ENCODE measurements at places on chromosomes 11 and 22.

DNA sequence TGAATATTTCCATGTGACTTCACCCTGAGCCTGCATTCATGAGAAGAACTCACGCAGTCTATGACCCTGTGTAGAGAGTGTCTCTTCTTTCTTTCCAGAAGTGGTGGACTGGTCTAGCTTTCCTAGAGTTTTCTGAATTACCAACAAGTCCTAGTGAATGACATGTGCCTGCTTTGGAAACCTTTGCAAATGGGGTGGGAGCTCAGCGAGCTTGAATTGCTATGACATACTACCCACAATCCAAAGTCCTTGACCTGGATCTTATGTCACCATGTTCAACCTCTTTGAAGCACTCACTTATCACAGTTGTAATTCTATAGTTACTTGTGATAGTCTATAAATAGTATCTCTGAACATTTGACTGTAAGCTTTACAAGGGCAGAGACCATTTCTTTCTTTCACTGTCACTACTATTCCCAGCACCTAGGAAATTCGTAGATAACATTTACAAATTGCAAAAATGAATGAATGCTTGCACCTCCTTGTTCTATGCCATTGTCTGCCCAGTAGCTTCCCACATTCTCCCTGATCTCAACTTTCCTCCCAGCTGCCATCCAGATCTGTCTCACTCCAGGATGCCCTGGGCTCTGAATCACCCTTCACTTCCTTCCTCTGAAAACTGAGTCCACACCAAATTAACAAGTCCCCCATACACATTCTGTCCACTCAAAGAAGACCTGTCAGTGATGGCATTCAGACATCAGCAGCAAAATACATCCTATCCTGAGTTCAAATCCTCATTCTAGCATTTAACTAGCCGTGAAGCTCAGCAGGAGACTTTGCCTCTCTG, 201.9 kb upstream of the SESN3 start:
- DNase-seq = no peak

DNA sequence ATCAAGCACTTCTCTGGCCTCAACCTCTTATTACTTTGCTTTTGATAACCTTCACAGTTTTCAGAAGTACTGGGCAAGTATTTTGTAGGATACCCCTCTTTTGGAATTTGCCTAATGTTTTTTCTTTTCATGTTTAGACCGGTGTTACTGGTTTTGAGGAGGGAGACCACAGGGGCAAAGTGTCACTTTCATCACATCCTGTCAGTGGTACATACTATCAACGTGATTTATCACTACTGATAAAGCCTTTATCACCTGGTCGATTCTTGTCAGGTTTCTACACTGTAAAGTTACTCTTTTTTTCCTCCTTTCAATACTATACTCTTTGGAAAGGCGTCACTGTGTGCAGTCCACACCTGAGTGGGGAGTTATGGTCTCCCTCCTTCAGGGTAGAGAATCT, 26.7 kb downstream of the QSER1 start:
- no peak for DNase-seq

- DNase-seq = no peak
Observed at GRCh38 chr11:127073621-127074020, 73.1 kb upstream of the KIRREL3 start.

DNA sequence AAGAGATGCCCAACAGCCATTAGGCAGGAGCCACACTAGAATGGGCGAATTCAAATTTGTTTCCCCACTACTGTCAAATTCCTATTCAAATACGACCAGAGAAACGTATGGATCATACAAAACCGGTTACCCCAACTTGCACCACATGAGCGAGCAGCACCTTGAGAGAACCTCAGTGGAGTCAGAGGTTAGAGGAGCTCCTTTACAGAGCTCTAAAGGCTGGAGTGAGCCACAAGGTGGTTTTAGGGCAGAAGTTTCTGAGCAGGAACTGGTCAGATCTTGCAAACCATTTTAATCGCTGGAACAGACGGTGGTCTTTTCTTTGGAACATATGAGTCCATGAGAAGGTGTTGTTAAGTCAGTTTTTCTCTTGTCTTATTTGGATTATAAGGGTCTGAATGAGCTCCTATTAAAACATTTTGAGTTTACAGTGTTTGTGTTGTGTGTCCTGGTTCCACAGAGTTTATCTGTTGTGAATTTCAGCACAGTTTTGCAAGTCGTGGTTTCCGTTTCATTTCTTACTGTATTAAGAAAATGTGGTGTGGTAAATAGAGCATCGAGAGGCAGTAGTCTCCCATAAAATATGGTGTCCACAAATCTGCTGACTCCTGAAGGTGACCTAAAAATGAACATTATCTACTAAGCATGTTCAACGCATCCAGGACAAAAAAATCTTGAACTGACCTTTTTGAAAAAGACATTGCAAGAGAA, 471.7 kb downstream of the NTM start:
- no peak for DNase-seq

- DNase-seq = no peak
Observed at GRCh38 chr11:110374921-110375320, 54.8 kb upstream of the FDX1 start.

DNA sequence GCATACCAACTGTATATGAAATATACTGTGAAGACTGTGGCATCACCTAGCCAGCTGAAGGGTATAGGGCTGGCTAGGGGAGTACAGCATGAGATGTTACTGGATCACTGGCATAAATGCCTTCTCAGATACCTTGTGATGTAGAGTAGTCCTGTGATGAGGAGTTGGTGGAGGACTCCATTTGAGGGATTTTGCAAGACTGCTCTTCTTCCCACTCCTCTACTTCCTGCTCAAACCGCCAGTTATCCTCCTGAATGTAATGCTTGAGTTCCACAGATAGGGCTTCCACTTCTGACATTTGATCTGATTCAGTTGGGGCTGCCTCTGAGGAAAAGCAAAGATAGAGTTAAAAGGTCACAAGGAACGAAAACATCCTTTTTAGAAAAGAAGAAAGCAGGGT, 29.3 kb downstream of the CLDN25 start:
- no peak for DNase-seq

- no peak for DNase-seq
Observed at GRCh38 chr11:117654281-117655255, 142.4 kb downstream of the DSCAML1 start.

Measured in stimulated activated naive CD8-positive, alpha-beta T cell treated with anti-CD3 and anti-CD28 coated beads, Interleukin-15, Interleukin-2, amounts not matched to agents 100 U/mL and 50 U/mL, for 24 hours (primary cell).